AG08396 (cell line): ENCODE measurements at places on chromosomes 16 and 17.

DNA sequence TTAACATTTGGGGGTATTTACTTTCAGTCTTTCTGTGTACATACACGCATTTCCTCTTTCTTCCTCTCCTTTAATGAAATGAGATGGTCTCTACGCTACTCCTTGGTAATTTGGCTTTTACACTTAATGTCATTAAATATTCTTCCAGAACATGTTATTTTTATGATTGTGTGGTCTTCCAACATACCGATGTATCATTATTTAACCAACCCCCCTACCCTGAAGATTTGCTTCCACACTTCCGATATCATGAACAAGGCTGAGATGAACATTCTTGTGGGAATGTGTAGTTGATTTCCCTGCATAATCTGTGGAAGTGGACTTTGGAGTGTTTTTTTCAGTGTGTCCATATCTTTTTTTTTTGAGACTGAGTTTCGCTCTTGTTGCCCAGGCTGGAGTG lies 2.3 kb upstream of the PGS1 start:
- DNase-seq = no peak

- no peak for DNase-seq
These were observed 1280.3 kb downstream of the CDH8 start for GRCh38 chr16:60755907-60756306.

DNA sequence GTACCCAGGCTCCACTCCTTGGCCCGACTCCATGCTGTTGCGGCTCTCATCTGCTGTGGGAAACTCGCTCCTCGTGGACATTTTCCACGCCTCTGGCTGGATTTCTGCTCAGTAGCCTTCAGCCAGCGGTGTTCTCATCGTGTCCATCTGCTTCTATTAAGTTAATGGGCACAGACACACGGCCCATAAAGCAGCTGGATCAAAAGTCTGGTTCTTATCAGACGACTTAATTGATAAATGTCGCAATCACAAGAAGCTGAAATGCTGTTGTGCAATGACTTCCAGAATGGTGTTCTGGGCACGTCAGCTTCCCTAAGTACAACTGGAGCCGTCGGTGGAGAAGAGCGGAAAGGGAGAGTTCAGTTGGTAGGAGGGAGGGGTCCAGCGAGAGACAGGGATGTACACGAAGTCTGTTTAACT lies 211.7 kb upstream of the CHMP6 start:
- DNase-seq = no peak

DNA sequence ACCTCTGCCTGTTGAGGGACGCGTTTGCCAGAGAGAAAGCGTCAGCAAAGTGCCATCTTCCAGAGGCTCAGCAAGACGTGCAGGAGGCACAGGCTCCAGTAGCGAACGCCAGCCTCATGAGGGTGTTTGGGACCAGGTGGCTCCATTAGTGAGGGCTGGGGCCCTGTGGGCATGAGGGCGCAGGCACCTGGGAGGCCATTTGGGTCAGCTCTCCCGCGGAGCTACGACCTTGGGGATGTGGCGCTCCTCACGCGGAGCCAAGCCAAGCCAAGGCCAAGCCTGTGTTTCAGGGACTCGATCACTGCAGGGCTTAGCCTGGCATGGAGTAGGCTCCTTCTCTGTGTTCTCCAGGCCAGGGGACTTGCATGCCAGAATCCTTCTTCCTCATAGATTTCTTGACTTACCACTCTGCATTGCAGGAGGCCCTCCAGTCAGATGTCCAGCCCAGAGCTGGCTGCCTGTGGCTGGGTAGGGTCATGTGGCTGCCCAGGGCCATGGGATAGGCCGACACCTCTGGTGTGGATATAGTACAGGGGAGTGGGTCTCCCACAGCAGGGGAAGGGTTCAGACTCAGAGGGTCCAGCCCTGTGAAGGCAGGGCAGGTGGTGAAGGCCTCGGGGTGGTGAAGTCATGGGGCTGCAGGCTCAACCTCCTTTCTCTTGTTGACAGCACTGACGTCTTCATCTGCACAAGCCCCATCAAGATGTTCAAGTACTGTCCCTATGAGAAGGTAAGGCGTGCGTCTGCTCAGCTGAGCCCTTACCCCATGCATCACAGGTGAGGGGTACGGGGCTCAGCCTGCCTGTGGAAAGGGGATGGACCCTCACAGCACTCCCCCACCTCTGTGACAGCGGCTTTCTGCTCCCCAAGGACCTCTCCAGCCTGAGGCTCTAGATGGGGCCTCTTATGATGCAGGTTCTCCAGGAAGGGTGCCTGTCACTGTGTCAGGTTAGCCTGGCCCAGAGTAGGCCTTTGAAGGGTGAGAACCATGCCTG lies 19.6 kb downstream of the NT5M start:
- DNase-seq = no peak

DNA sequence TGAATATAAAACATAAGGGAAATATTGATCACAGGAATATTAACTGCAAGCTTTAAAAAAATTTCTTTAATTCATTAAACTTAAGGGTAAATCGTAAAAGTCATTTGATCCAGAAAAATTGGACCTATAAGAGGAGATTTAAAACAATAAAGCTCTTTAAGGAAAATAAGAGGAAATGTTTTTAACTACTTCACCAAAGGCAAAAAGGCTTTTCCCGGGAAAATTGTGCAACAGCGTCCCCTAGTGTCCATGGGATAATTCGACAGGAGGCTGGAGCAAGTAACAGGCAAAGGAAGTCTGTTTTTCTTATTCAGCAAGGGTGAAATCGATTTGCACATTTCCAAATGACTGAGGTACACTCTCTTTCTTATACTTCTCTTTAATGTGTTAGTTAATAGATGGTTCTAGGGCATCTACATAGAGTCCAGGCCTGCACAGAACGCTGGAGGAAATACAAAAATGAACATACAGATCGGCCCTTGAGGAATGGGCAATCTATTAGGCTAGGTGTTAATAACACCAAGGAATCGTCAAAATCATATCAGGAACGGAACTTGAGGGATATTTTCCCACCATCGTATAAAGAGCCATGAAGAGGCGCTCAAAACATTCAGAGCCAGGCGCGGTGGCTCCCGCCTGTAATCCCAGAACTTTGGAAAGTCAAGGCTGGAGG lies 61.4 kb downstream of the ZNF18 start:
- DNase-seq = peak; percentile 9

- no peak for DNase-seq
These were observed 31.0 kb upstream of the RCVRN start for GRCh38 chr17:9936095-9936494.

DNA sequence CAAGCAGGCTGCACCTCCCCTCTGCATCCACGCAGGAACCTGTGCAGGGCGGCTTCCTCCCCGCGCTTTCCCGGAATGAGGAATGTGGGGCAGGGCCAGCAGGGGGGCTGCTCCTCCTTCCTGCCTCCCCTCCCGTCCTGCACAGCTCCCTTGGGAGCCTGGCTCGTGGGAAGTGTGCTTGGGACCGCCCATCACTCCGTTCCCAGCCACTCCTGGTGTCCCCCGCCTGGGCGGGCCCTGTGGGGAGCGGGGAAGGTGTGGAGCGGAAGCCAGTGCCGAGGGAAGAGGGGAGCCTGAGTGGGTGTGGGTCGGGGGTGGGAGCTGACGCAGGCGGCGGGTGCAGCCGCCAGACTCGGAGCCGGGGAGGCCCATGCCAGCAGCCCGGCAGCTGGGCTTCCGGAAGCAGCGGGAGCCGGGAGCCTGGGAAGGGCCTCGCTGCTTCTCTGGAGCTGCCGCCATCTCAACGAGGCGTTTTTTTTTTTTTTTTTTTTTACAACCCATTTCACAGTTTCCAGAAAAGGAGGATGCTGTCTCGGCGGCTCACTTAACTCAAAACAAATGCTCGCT lies 24.1 kb downstream of the BAHCC1 start:
- DNase-seq = peak; percentile 80

DNA sequence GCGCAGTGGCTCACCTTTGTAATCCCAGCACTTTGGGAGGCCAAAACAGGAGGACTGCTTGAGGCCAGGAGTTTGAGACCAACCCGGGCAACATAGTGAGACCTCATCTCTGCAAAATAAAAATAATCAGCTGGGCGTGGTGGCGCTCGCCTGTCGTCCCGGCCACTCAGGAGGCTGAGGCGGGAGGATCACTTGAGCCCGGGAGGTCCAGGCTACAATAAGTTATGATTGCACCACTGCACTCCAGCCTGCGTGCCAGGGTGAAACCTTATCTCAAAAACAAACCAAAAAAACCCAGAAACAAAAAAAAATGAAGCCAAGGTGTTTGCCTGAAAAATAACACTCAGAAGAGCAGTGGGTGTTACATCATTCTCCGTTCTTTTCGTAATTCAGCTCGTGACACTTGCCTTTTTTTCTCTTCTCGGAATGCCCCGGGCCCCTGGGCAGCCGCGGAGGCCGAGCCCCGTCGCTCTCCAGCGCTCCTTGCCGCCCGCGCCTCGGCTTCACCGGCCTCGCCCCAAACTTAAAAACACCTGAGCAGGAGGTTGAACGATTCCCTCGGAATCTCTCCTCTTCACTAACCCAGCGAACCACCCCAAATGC lies 17.0 kb downstream of the PRCD start:
- no peak for DNase-seq

GRCh38 chr17:4485676-4486646 lies 12.7 kb upstream of the SPNS2 start:
- no peak for DNase-seq

GRCh38 chr17:29407856-29408255 lies 17.7 kb downstream of the TAOK1 start:
- no peak for DNase-seq

GRCh38 chr16:9092282-9092977 lies 986 bp downstream of the HAPSTR1 start:
- DNase-seq = peak; percentile 31

GRCh38 chr17:49442041-49442440 lies 27.4 kb upstream of the PHB1 start:
- DNase-seq = no peak

DNA sequence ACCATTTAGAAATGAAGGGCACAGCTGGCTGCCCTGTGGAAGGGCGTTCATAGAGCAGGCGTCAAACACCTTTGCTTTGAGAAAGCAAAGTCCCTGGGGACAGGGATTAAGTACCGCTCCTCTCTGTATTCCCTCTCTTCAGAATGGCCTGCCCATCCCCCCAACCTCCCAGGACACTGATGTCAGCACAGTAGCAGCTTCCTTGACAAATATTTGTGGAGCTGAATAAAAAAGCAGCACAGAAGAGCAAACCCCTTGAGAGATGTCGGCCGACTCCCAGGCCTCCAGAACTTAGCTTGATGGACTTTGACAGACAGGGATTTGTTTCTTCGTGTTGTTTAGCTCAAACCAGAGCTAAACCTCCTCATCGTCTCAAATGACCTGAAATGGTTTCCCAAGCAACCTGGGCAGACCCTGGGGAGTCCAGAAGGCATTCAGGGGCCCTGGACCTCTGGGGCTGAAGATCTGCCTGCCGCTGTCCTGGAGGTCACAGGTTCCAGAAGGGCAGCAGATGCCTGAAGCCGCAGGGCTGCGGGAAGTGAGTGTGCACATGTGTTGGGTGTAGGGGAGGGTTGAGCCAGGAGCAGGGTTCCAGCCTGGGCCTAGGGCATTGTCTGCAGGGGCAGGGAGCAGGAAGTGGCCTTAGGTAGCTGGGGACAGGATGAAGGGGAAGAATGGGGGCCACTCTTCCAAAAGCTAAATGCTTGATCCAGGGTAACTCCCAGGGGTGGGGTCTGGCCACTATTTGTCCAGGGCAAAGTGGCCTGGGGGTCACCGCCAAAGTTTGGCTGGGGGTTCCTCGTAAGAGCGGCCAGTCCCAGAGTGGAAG lies 42.3 kb upstream of the NKD1 start:
- no peak for DNase-seq

DNA sequence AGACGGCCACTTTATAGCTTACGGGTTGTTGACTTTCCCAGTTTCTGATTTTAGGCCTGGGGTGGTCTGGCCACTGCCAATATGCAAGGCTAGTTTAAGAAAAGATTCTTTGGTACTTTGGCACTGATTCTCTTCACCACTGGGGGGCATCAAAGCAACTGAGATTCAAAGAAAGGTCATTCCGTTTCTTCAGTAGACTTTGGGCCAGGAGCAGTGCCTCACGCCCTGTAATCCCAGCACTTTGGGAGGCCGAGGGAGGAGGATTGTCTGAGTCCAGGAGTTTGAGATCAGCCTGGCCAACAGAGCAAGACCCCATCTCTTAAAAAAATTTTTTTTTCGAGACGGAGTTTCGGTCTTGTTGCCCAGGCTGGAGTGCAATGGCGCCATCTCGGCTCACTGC lies 53.0 kb downstream of the RPA1 start:
- DNase-seq = peak; percentile 43

- DNase-seq = no peak
These were observed 13.2 kb upstream of the SLFN5 start for GRCh38 chr17:35229638-35230037.

- DNase-seq = peak; percentile 61
These were observed 857 bp upstream of the STAT5A start for GRCh38 chr17:42287305-42287976.

DNA sequence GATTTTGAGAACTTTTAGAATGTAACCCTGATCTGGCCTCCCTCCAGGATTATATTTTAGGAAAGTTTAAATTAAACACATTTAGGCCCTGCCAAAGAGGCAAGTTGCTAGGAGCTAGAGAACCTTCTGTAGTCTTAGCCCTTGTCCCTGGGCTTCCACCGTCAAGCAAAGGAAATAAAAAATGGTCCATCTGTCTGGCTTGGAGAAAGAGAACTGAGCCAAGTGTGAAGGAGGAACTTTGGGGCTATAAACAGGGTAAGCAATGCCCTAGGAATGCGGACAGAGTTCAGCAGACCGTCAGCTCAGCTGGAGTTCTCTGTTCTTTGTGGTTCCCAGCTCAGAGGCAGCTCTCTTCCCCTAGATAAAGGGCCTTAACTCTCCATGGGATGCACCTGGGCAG lies 29.6 kb downstream of the RCVRN start:
- DNase-seq = no peak

DNA sequence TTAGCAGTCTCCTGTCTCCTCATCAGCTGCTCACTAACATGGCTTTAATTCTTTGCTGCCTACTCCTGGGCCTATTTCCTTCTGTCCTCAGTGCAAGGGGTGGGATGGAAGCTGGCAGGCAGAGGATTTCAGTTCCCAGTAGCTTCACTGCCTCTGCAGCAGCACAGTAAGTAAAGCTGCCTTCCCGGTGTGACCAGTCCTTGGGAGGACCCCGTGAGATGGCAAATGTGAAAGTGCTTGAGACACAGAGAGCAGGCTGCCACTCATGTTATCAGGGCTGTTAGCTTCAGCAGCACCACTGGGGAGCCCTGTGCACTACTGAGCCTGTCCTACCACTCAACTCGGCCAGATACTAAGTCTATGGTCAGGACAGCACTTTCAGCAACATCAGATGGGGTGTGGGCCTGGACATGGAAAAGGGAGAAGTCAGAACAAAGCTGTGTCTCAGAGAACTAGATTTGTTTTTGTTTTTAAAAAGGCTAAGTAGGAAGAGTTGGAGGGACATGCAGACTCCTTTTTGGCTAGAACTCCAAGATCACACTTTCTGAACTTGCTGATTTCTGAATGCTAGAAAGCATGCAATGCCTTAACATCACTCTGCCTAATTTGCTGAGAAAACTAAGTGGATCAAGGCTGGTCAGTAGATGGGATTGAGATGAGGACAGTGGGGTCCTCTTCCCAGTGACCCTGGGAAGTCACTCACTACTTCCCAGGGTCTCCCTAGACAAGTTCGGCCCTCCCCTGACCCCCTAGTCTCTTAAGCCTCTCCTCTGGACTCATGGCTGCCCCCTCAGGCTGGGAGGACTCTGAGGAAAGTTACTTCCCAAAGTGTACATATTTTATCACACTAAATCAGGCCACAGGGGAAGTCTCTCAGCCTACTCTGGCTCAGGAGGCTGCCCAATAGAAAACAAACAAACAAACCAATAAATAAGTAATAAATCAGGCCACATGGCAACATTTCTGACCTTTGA lies 1.1 kb downstream of the ACSF2 start:
- DNase-seq = peak; percentile 62

- DNase-seq = no peak
These were observed 29.1 kb downstream of the BAHCC1 start for GRCh38 chr17:81424151-81425017.
